ENCODE measurements at places on chromosomes 13 and 19.

DNA sequence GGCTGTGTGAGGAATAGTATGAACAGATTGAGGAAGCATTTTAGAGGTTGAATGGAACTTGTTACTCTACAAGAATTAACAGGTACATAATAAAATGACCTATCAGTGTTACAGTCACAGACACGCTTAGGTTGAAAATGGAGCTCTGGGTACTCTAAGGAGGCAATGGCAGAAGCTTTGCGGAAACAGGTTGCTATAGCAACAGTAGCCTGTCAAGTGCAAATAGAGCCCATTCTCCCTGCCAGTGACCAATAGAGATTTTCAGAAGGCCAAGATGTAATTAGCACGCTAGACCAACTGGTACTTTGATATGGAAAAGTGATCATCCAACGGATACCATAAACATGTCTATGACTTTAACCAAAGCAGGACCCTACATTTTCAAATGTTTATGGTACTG, 148.5 kb upstream of the FREM2 start:
- no peak for DNase-seq

GRCh38 chr13:79987323-79987722, 353.6 kb downstream of the SPRY2 start:
- no peak for DNase-seq

DNA sequence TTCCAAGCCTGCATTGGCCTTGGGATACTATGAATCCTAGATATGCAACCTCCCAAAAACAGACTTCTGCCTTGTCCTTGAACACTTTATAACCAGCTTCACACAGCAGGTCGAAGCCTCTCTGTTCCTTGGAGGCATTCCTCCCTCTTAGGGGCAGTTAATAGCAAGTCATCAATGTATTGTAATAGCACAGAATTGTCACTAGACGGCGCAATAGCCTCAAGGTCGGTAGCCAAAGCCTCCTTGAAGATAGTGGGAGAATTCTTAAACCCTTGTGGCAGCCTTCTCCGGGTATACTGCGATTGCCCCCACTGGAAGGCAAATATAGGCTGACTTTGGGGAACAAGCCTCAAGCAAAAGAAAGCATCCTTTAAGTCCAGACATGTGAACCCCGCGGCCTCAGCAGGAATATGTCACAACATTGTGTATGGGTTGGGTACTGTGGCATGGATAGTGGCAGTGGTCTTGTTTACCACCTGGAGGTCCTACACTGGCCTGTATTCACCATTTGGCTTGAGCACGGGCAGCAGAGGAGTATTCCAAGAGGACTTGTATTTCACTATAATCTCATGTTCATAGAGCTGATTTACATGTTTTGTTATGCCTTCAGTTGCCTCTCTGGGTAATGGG, 61.1 kb downstream of the ZNF431 start:
- DNase-seq: peak; percentile 41

DNA sequence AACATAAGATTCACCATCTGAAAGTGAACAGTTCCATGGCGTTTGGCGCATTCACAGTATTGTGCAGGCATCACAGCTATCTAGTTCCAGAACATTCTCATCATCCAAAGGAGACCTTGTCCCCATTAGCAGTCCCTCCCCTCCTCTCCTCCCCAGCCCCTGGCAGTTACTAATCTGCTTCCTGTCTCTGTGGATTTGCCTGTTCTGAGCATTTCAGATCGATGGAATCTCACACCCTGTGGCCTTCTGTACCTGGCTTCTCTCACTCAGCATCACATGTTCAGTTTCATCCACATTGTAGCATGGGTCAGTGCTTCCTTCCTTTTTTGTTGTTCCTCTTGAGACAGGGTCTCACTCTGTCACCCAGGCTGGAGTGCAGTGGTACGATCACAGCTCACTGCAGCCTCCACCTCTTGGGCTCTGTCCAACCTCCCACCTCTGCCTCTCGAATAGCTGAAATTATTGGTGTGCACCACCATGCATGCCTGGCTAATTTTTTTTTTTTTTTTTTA, 34.6 kb downstream of the CRTC1 start:
- no peak for DNase-seq

DNA sequence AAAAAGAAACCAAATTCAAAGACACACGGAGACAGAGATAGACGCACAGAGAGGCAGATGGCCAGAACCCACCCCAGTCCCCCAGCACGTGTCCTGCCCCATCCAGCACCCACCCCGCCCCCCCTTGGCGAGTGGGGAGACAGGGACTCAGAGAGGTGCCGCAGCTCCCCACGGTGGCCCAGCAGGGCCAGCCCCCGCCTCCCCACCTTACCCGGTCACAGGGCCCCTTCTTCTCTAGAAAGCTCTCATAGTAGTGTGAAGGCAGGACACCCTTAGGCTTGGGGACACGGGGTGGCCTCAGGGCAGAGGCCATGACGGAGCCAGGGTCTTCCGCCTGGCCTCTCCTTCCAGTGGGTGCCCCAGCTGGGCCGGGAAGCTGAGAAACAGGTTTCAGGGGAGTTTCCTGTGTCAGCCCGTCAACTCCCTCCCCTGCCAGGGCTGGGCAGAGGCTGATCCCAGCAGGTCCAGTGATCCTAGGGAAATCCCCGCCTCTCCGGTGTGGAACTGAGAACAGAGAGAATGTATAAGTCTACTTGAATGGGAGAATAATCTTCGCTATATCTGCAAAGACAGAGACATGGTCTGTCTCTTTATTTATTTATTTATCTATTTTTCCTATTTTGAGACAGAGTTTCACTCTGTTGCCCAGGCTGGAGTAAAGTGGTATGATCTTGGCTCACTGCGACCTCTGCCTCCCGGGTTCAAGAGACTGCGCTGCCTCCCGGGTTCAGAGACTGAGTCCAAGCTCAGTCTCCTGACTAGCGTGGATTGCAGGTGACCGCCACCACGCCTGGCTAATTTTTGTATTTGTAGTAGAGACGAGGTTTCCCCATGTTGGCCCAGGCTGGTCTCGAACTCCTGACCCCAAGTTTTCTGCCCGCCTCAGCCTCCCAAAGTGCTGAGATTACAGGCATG, at the start of gene STAP2:
Gene STAP2, minus strand, starts transcription at position 387 of the 915 bp plus-strand sequence. Its CDS starts 74 bp downstream, at position 313.
- no peak for DNase-seq

GRCh38 chr19:45125975-45126493, 33.1 kb downstream of the PPP1R37 start:
- peak; percentile 66 for DNase-seq

GRCh38 chr13:40345149-40345514, 321.3 kb downstream of the FOXO1 start:
- no peak for DNase-seq

DNA sequence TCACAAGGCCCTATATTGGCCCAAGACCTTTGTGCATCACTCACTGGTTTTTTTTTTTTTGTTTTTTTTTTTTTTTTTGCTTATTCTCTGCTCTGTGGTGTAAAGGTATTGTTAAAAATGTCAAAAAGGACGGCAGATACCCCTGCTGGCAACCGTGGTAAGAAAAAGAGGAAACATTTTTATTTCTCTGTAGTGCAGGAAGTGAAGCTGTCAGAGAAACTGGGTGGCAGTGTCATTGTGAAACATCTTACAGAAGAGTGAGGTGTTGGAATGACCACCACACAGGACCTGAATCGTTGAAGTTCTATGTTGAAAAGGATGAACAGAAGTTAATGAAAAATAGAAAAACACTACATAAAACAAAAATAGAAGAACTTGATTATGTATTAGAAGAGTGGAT, 346.4 kb downstream of the FGF9 start:
- no peak for DNase-seq

DNA sequence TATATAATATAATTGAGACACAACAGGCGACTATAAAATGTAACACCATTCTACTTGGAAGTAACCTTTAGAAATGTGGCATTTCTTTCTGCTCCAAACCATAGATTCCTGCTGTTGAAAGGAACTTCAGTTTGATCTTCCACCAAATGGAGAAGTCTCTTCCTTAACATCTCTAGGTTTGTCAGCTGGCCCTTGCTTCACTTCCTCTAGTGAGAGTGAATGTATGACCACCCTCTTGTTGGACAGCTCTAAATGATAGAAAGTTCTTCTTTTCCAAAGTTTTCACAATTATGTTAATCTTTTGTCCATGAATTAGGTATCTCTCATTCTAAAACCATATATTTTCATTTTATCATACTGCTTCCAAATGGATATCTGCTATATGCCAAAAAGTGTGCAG, 13.8 kb upstream of the COG6 start:
- no peak for DNase-seq

GRCh38 chr13:97246596-97247158, 24.5 kb downstream of the MBNL2 start:
- DNase-seq: no peak

DNA sequence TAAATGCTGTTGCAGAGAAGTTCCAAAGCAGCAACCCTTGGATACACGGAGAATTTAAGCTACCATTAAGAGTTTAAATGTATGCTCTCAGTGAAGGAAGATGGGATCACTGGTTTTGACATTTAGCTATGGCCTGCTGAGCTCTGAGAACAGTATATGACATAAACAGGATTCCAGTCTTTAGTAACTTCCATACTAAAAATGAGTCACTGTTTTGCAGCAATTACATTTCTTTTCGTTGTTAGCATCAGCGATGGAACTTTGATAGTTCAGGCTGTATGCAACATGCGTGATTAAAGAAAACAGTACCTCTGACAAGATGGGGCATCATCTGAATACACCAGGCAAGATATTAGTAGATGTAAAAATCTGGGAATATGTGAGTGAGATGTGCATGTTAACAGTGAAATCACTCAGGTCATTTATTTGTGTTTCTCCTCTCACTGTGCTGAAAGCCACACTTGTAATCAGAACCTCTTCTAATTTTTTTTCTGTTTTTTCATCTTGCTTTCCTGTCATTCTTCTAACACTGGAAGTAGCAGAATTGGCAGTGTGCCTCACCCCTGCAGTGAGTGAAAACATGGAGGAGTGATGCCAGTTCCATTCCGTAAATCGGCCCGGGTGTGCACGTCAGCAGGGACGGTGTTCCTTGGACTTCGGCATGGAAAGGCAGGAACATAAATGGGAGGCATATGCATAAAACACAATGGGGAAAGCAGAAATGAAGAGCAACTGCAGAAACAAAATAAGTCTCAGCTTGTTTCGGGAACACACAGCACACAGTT, 361.5 kb downstream of the OXGR1 start:
- no peak for DNase-seq

DNA sequence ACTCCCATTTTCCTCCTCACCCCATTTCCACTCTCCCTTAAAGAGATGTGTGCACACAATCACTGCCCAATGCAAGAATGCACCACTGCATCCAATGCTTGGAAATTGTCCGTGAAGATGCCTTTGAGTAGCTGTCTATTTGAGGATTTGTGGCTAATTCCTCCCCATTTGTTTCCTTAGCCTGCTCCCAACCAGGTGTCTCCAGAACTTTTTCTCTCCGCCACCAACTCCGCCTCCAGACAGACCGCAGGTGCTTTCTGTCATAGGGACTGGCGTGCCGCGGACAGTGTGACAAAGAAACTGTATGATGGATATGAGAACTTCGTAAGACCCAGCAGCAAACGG, 461 bp upstream of the TM9SF2 start:
- DNase-seq: no peak

DNA sequence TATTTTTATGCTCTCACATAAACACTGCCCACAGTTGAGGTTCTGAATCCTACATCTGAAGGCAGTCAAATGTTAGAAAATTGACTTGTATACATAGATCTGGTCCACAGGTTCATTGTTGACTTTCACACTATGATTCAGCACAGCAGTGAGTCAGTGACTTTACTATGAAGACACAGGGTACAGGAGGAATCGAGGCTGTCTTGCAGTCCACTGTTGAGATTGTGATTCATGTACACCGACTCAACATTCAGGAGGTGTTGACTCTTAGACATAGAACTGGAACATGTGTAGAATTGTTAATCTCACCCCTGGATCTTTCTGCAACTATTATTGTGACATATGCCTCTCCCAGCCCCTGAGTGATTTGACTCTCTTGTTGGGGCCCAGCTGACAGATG, 74.3 kb upstream of the ZNF43 start:
- no peak for DNase-seq

DNA sequence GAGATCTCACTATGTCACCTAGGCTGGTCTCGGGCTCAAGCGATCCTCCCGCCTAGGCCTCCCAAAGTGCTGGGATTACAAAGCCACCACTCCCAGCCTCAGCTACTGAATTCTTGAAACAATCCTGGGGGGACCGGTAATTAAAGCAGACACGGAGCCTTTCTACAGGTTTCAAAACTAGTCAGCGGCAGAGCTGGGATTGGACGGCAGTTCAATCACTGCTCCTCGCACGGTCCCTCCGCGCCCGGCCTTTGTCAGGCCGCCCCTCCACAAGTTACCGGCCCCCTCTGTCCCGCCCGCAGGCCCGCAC, 229 bp downstream of the BORCS8 start:
- DNase-seq: no peak

DNA sequence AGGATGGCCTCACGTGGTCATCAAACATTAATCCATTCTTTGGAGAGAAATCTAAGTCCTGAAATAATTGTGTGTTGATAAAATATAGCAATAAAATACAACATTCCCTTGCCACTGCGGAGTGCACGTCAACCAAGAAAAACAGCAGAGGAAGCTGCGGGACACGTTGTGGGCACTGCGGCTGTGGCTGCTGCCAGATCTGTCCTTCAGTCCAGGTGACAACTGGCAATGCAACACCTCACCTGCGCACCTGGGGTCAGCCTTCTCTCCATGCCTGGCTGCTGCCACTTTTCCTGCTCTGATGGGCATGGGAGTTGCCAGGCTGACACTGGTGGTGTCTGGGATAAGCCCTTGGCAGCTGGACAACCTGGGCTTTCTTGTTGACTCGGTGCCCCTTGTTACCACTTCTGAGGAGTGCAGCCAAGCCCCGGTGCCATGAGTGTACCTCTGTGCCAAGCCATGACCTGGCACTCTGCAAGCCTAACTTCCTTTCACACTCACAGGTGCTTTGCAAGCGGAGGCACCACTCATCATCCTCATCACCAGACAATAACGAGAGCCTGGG, 251.6 kb upstream of the TSHZ3 start:
- DNase-seq: no peak

DNA sequence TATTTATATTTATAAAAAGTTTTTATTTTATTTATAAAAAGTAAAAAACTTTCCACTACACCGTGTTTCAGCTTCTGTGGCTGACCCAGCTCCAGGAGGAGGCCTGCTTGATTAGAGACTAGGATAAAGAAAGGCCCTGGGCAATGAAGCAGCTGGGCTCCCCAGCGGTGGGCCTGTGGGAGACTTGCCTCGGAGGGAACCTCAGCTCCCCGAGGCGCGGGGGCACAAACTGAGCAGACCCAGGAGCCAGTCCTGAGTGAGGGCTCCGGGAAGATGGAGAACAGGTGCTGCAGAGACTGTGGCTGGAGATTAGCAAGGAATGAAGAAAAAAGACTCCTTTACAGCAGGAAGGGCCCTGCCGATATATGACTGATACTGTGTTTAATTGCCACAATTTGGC, 63.8 kb upstream of the GJB6 start:
- no peak for DNase-seq

Measured in germinal center (tissue), 1 donor.